A549 treated with dexamethasone at 1 μM for 4 hours (cell line): ENCODE measurements at places on chromosomes 12 and 14. TPM values are rescaled to one million over a fixed set of nuclear protein-coding genes. Genes with fewer than 3 reads are reported as not detected.

The PRMT5 gene
- total RNA-seq = 101 to 124 TPM (median 113 TPM) in 5 replicates

The TTLL5 gene
- total RNA-seq = 10.3 to 15.7 TPM (median 14.6 TPM) in 5 replicates

The PTGES3 gene
- 349 to 414 TPM (median 400 TPM) in 5 replicates for total RNA-seq

The SEC23A gene
- 55.0 to 99.4 TPM (median 84.1 TPM) in 5 replicates for total RNA-seq

The HOXC12 gene
- 0.02 to 0.05 TPM (median 0.03 TPM) in 3 of 5 replicates, not detected in the others for total RNA-seq

The ACVRL1 gene
- total RNA-seq = 0.07 to 0.18 TPM (median 0.11 TPM) in 5 replicates

The PMCH gene
- not detected in 5 replicates for total RNA-seq

The NAV3 gene
- 3.8 to 6.1 TPM (median 5.6 TPM) in 5 replicates for total RNA-seq

The FGF23 gene
- not detected in 5 replicates for total RNA-seq

The NYNRIN gene
- total RNA-seq = 0.30 to 0.58 TPM (median 0.49 TPM) in 5 replicates

The USP44 gene
- total RNA-seq = 0.07 to 0.14 TPM (median 0.08 TPM) in 5 replicates

The KLRF1 gene
- total RNA-seq = not detected in 5 replicates

The RIN3 gene
- total RNA-seq = 15.4 to 22.4 TPM (median 21.5 TPM) in 5 replicates

The FITM1 gene
- 0.09 to 0.16 TPM (median 0.14 TPM) in 3 of 5 replicates, not detected in the others for total RNA-seq

The PLEKHG3 gene
- total RNA-seq = 13.6 to 26.7 TPM (median 22.2 TPM) in 5 replicates

The AMIGO2 gene
- 50.4 to 70.5 TPM (median 67.3 TPM) in 5 replicates for total RNA-seq

The UNC79 gene
- 0.01 to 0.04 TPM (median 0.02 TPM) in 3 of 5 replicates, not detected in the others for total RNA-seq

The POU6F1 gene
- 0.61 to 2.3 TPM (median 1.5 TPM) in 5 replicates for total RNA-seq

The GNB3 gene
- total RNA-seq = 0.59 to 2.3 TPM (median 1.5 TPM) in 5 replicates

The CLEC4D gene
- not detected in 5 replicates for total RNA-seq

The GCN1 gene
- total RNA-seq = 35.5 to 64.4 TPM (median 61.2 TPM) in 5 replicates

The GRIP1 gene
- 1.0 to 4.3 TPM (median 2.1 TPM) in 5 replicates for total RNA-seq

The BBOF1 gene
- 2.6 to 5.5 TPM (median 3.2 TPM) in 5 replicates for total RNA-seq

The TMEM119 gene
- total RNA-seq = 0.06 to 0.13 TPM (median 0.09 TPM) in 4 of 5 replicates, not detected in the other

The ASCL1 gene
- total RNA-seq = not detected in 5 replicates

The NFE2 gene
- total RNA-seq = 0.07 TPM in 1 of 5 replicates, not detected in the others

The TMTC1 gene
- total RNA-seq = 0.01 to 0.05 TPM (median 0.04 TPM) in 5 replicates

The KIF26A gene
- total RNA-seq = 1.9 to 4.4 TPM (median 3.9 TPM) in 5 replicates

The LRP1 gene
- 9.7 to 18.2 TPM (median 14.8 TPM) in 5 replicates for total RNA-seq

The AKAP5 gene
- total RNA-seq = 0.26 to 0.49 TPM (median 0.33 TPM) in 5 replicates

The SERPINA10 gene
- 0.04 TPM in 1 of 5 replicates, not detected in the others for total RNA-seq

The PIK3C2G gene
- 0.02 TPM in 1 of 5 replicates, not detected in the others for total RNA-seq

The METTL17 gene
- total RNA-seq = 64.2 to 74.5 TPM (median 71.2 TPM) in 5 replicates

The DHH gene
- not detected in 5 replicates for total RNA-seq

The SLCO1C1 gene
- not detected in 5 replicates for total RNA-seq

The BMP4 gene
- total RNA-seq = 1.6 to 2.6 TPM (median 1.9 TPM) in 5 replicates

The GLI1 gene
- total RNA-seq = 4.5 to 7.8 TPM (median 5.9 TPM) in 5 replicates

The LACRT gene
- total RNA-seq = not detected in 5 replicates

The AMHR2 gene
- total RNA-seq = 0.54 to 1.0 TPM (median 0.87 TPM) in 5 replicates

The ADCK1 gene
- total RNA-seq = 4.4 to 6.5 TPM (median 5.6 TPM) in 5 replicates

The DNAJC22 gene
- total RNA-seq = 18.9 to 22.9 TPM (median 22.1 TPM) in 5 replicates

The ISCU gene
- total RNA-seq = 84.3 to 110 TPM (median 91.6 TPM) in 5 replicates

The LTBP2 gene
- total RNA-seq = 7.4 to 14.0 TPM (median 11.1 TPM) in 5 replicates

The DBX2 gene
- not detected in 5 replicates for total RNA-seq
